HFFc6 (cell line): ENCODE measurements at places on chromosomes 5 and 9. TPM values are rescaled to one million over a fixed set of nuclear protein-coding genes. Genes with fewer than 3 reads are reported as not detected.
A peak's percentile ranks its signal among the peaks of the same experiment; 100 is the strongest.

- peaks cover 10% of the 10 kb centered on the region for H3K27me3 ChIP-seq
- H3K27ac ChIP-seq, result peak overlapping the region; percentile 61
- DNase-seq, result peak; percentile 83
- H3K4me1 ChIP-seq, result peaks cover 17% of the 10 kb centered on the region
- H3K36me3 ChIP-seq, result no peaks in the 10 kb centered on the region
Observed at GRCh38 chr9:128724744-128725211, 851 bp upstream of the ZDHHC12 start.

- H3K36me3 ChIP-seq, result peaks cover 8% of the 10 kb centered on the region
- H3K27ac ChIP-seq, result peak overlapping the region; percentile 36
- peaks cover 41% of the 10 kb centered on the region for H3K4me1 ChIP-seq
- no peaks in the 10 kb centered on the region; the same call in 1 of the 2 replicates for H3K27me3 ChIP-seq
- DNase-seq, result peak; percentile 56
Observed at GRCh38 chr9:113154471-113154870, 3.7 kb downstream of the SLC31A2 start.

DNA sequence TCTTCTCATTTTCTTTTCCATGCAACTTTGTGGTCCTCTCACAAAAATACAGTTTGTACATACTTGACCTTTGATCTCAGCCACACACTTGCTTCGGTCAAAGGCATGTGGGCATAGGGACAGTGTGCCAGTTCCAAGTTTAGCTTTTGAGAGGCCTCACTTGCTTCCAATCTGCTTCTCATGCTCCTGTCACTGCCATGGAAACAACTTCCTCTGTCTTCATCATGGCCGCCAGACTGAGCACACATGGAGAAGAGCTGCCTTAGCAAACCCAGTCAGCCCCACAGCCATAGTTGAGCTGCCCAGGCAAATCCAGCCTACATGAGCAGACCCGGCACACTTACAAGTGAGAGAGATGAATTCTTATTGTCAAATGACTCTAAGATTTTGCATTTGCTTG lies 138.2 kb upstream of the TUSC1 start:
- no peak overlapping the region for H3K4me3 ChIP-seq
- no peaks in the 10 kb centered on the region for H3K27me3 ChIP-seq
- H3K4me1 ChIP-seq, result no peaks in the 10 kb centered on the region
- H3K27ac ChIP-seq, result no peak overlapping the region

- no peaks in the 10 kb centered on the region for H3K36me3 ChIP-seq
- peak overlapping the region; percentile 61 for H3K27ac ChIP-seq
- DNase-seq, result peak; percentile 46
- H3K27me3 ChIP-seq, result 0 out of 2 replicates have a peak, but pooled peaks cover 2% of the 10 kb centered on the region
Observed at GRCh38 chr5:56456002-56456401, 222.9 kb upstream of the ANKRD55 start.

GRCh38 chr5:172722327-172722815 lies 48.6 kb downstream of the DUSP1 start:
- H3K27ac ChIP-seq, result no peak overlapping the region
- DNase-seq, result no peak
- H3K36me3 ChIP-seq, result no peaks in the 10 kb centered on the region
- peaks cover 4% of the 10 kb centered on the region for H3K27me3 ChIP-seq
- H3K4me1 ChIP-seq, result peaks cover 14% of the 10 kb centered on the region

- peaks cover 18% of the 10 kb centered on the region for H3K4me1 ChIP-seq
- no peak overlapping the region for H3K27ac ChIP-seq
- peaks cover 56% of the 10 kb centered on the region for H3K27me3 ChIP-seq
Observed at GRCh38 chr5:141875795-141876627, 2.2 kb downstream of the PCDH1 start.

DNA sequence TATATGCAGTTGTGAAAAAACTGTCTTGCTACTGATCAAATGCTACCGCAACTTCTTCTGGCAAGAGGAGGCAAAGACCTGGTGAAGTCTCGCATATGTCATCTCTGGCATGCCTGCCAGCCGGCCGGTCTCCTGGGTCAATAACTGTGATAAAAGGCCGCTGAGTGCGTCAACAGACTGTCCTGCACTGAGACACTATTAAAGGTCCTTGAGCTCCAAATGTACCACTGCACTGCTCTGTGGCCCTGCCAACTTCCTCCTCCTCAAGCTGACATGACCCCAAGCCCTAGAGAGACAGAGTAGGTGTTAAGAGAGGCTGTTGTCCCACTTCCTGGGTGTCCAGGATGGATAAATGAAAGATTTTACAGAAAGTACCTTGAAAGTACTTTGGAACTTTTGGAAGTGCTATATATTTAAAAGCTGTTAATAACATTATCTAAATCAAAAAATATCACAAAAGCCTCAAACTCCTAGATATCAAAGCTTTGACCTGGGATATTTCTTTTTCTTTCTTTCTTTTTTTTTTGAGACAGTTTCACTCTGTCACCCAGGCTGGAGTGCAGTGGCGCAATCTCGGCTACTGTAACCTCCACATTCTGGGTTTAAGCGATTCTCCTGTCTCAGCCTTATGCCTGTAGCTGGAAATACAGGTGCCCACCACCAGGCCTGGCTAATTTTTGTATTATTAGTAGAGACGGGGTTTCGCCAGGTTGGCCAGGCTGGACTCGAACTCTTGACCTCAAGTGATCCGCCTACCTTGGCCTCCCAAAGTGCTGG lies 31.5 kb downstream of the RAPGEF1 start:
- peaks cover 5% of the 10 kb centered on the region; the same call in 1 of the 2 replicates for H3K27me3 ChIP-seq
- H3K36me3 ChIP-seq, result peaks cover 6% of the 10 kb centered on the region
- peak overlapping the region; percentile 72 for H3K4me3 ChIP-seq
- H3K4me1 ChIP-seq, result peaks cover 72% of the 10 kb centered on the region

DNA sequence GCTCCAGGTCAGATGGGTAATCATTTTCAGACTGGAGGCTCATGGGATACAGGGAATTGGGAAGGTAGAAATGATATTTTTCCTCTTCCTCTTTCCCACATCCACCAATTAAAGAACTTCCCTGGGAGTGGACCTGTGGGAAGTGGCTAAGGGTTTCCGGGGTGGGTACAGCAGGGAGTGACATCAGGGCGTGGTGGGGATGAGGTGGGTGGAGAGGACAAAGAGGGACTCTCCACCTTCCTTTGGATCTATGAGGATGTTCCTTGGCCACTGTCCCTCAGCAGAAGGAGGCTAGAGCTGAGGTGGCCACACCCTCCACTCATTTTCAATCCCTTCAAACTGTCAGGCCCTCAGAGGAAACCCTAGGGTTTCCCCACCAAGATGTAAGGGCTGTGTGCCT lies 54.7 kb downstream of the IRF1 start:
- H3K36me3 ChIP-seq, result no peaks in the 10 kb centered on the region
- no peak overlapping the region for H3K4me3 ChIP-seq
- no peaks in the 10 kb centered on the region; the same call in 1 of the 2 replicates for H3K27me3 ChIP-seq
- H3K27ac ChIP-seq, result peak overlapping the region; percentile 33; the same call in 1 of the 2 replicates
- peaks cover 62% of the 10 kb centered on the region for H3K4me1 ChIP-seq
- DNase-seq, result no peak

- peaks cover 10% of the 10 kb centered on the region for H3K27me3 ChIP-seq
- peaks cover 19% of the 10 kb centered on the region for H3K4me1 ChIP-seq
- no peak for DNase-seq
- H3K4me3 ChIP-seq, result no peak overlapping the region
- peaks cover 35% of the 10 kb centered on the region for H3K36me3 ChIP-seq
Observed at GRCh38 chr5:172093965-172094364, 87.5 kb upstream of the FBXW11 start.

GRCh38 chr5:165094782-165095181 lies 1589.4 kb downstream of the MAT2B start:
- H3K27ac ChIP-seq, result no peak overlapping the region
- 0 out of 2 replicates have a peak, but pooled peaks cover 4% of the 10 kb centered on the region for H3K36me3 ChIP-seq
- DNase-seq, result no peak
- no peaks in the 10 kb centered on the region for H3K4me1 ChIP-seq
- H3K27me3 ChIP-seq, result no peaks in the 10 kb centered on the region; the same call in 1 of the 2 replicates
- H3K4me3 ChIP-seq, result no peak overlapping the region

DNA sequence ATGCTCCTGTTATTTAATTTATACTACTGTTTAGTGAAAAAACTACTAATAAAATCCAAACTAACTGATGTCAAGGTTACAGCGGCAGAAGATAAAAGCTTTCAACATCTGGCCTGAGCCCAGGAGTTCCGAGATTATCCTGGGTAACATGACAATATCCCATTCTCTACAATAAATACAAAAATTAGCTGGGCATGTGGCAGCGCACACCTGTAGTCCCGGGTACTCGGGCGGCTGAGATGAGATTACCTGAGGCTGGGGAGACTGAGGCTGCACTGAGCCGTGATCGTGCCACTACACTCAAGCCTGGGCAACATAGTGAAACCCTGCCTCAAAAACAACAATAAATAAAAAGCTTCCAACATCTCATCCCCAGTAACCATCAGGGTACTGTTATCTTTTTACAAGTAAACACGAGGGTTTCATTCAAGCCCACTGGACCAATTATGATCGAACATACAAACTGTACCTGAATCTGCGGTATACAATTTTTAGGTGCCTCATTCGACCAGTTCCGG lies 1.3 kb downstream of the RPL37 start:
- peaks cover 6% of the 10 kb centered on the region for H3K27me3 ChIP-seq
- peak overlapping the region; percentile 100 for H3K27ac ChIP-seq
- peaks cover 64% of the 10 kb centered on the region for H3K36me3 ChIP-seq
- peak overlapping the region; percentile 100 for H3K4me3 ChIP-seq
- H3K4me1 ChIP-seq, result peaks cover 58% of the 10 kb centered on the region

- H3K4me1 ChIP-seq, result no peaks in the 10 kb centered on the region
- no peak overlapping the region for H3K27ac ChIP-seq
- peaks cover 4% of the 10 kb centered on the region for H3K27me3 ChIP-seq
- H3K4me3 ChIP-seq, result no peak overlapping the region
- DNase-seq, result no peak
- H3K36me3 ChIP-seq, result peaks cover 4% of the 10 kb centered on the region; the same call in 1 of the 2 replicates
Observed at GRCh38 chr5:2695200-2695891, 56.1 kb downstream of the IRX2 start.

DNA sequence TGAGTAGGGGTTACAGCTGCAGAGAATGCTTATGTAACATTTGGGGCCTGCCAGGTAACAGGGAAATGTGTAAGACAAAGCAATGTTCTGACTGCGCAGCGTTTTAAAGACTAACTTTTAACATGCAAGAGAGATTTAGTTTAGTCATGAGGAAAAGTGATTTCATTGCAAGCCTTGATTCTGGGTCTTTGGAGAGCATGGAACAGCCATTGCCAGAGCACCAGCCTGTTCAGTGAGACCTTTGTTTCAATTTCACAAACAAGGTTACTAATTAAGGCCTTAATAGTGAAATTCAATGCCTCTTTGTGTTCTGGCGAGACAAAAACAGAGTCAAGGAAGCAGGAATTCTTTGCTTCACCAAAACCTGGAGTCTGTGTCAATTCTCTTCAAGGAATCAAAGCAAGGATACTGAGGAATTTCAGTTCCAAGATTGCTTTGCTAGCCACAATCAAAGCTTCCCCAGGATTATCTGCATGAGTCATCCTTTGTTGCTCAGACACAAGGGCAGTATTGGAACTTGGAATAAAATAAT lies 14.4 kb downstream of the CKMT2 start:
- peaks cover 9% of the 10 kb centered on the region for H3K36me3 ChIP-seq
- peak; percentile 31 for DNase-seq
- H3K4me3 ChIP-seq, result no peak overlapping the region
- H3K4me1 ChIP-seq, result peaks cover 16% of the 10 kb centered on the region
- no peak overlapping the region for H3K27ac ChIP-seq

GRCh38 chr5:7925961-7926695 lies 57.2 kb downstream of the MTRR start:
- H3K27ac ChIP-seq, result peak overlapping the region; percentile 99
- H3K4me1 ChIP-seq, result peaks cover 27% of the 10 kb centered on the region
- H3K36me3 ChIP-seq, result no peaks in the 10 kb centered on the region
- peak overlapping the region; percentile 70 for H3K4me3 ChIP-seq

GRCh38 chr5:135126688-135127438 lies 92.8 kb upstream of the PITX1 start:
- no peak overlapping the region for H3K27ac ChIP-seq
- DNase-seq, result no peak
- H3K4me3 ChIP-seq, result no peak overlapping the region
- peaks cover 6% of the 10 kb centered on the region for H3K27me3 ChIP-seq
- no peaks in the 10 kb centered on the region for H3K36me3 ChIP-seq

- H3K27ac ChIP-seq, result no peak overlapping the region
- H3K4me3 ChIP-seq, result no peak overlapping the region
- no peak for DNase-seq
- H3K4me1 ChIP-seq, result no peaks in the 10 kb centered on the region
- H3K27me3 ChIP-seq, result peaks cover 34% of the 10 kb centered on the region
Observed at GRCh38 chr5:178111925-178112324, 1.4 kb upstream of the N4BP3 start.

- H3K36me3 ChIP-seq, result no peaks in the 10 kb centered on the region
- no peak for DNase-seq
- H3K4me1 ChIP-seq, result no peaks in the 10 kb centered on the region
- H3K27ac ChIP-seq, result no peak overlapping the region
- H3K4me3 ChIP-seq, result no peak overlapping the region
Observed at GRCh38 chr5:122473138-122473843, 161.3 kb downstream of the SNCAIP start.

DNA sequence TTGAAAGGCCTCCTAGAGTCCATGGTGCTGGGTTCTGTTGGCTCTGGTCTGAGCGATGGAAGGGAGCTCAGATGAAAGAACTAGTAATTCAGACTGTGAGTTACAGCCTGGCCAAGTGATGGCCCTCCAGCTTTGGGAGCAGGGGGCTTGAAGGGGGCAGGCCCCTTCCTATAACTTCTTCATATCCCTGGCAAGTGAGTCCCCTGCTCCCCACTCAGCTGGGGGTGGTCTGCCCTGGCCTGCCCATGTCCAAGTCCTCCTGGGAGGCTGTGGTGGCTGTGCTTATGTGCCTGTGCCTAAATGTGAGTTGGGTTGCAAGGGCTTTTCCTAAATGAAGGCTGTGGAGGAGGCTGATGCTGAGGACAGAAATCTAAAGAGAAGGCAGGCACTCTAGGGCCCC lies 80.1 kb downstream of the MACROH2A1 start:
- H3K27ac ChIP-seq, result no peak overlapping the region
- DNase-seq, result no peak
- H3K27me3 ChIP-seq, result peaks cover 3% of the 10 kb centered on the region; the same call in 1 of the 2 replicates
- H3K4me3 ChIP-seq, result no peak overlapping the region

DNA sequence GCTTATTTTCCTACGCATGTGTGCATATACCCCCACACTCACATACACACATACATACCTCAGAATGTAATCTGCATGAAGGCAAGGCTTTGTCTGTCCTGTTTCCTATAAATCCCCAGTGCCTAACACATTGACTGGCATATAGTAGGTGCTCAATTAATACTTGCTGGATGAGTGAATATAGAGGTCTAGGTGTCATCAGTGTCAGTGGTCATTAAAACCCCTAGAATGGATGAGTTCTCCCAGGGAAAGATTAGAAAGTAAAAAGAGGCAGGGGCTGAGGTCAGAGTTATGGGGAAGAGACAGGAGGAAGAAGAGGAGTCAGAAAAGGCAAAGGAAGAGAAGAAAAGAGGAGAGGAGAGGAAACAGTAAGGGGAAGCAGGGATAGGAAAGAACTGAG lies 4.7 kb downstream of the CPLX2 start:
- no peak overlapping the region for H3K4me3 ChIP-seq
- DNase-seq, result no peak
- no peak overlapping the region for H3K27ac ChIP-seq
- no peaks in the 10 kb centered on the region for H3K4me1 ChIP-seq
- no peaks in the 10 kb centered on the region for H3K36me3 ChIP-seq
- peaks cover 40% of the 10 kb centered on the region for H3K27me3 ChIP-seq

- H3K4me1 ChIP-seq, result peaks cover 16% of the 10 kb centered on the region
- peaks cover 9% of the 10 kb centered on the region for H3K36me3 ChIP-seq
- peaks cover 2% of the 10 kb centered on the region for H3K27me3 ChIP-seq
- no peak overlapping the region for H3K4me3 ChIP-seq
- H3K27ac ChIP-seq, result no peak overlapping the region
Observed at GRCh38 chr9:70147651-70148050, 104.0 kb downstream of the MAMDC2 start.

Gene PCDHGC3
- 129 to 162 TPM (median 142 TPM) in 3 replicates for total RNA-seq

Gene RAD50
- 11.7 to 27.3 TPM (median 24.6 TPM) in 3 replicates for total RNA-seq

Gene TOMM5
- total RNA-seq, result 141 to 172 TPM (median 148 TPM) in 3 replicates

Gene OTULINL
- total RNA-seq, result 7.9 to 23.4 TPM (median 9.2 TPM) in 3 replicates

Gene LPAR1
- 65.9 to 134 TPM (median 72.3 TPM) in 3 replicates for total RNA-seq

Gene TCF7
- 1.1 to 3.5 TPM (median 1.3 TPM) in 3 replicates for total RNA-seq

Gene FST
- 17.1 to 96.7 TPM (median 19.7 TPM) in 3 replicates for total RNA-seq

Gene STK32A
- total RNA-seq, result 0.21 to 1.0 TPM (median 0.70 TPM) in 3 replicates

Gene TAF11L10
- total RNA-seq, result not detected in 2 replicates

Gene IFNA21
- total RNA-seq, result not detected in 3 replicates

Gene NADK2
- 14.6 to 19.5 TPM (median 18.8 TPM) in 3 replicates for total RNA-seq

Gene ANKRD31
- 0.02 to 0.05 TPM in 2 of 3 replicates, not detected in the other for total RNA-seq

Gene LRRC70
- 0.18 to 0.50 TPM (median 0.25 TPM) in 3 replicates for total RNA-seq
